T-cell (primary cell): ENCODE measurements at places on chromosomes 2 and 18. TPM values are rescaled to one million over a fixed set of nuclear protein-coding genes. Genes with fewer than 3 reads are reported as not detected.

DNA sequence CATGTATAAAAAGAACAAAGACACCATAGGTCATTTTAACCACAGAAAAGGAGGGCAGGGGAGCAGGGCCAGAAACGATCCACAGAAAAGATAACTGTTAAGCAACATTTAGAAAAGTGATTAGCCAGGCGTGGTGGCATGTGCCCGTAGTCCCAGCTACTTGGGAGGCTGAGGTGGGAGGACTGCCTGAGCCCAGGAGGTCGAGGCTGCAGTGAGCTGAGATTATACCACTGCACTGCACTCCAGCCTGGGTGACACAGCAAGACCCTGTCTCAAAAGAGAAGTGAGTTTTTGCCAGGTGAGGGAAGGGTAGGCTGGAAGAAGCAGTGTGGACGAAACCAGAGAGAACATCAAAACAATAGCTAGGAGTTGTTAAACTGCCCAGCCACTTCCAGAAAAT is 3.3 kb downstream of the WDR12 start:
- no peak for DNase-seq
- no peak overlapping the region for H3K4me3 ChIP-seq
- no peaks in the 10 kb centered on the region for H3K27me3 ChIP-seq

DNA sequence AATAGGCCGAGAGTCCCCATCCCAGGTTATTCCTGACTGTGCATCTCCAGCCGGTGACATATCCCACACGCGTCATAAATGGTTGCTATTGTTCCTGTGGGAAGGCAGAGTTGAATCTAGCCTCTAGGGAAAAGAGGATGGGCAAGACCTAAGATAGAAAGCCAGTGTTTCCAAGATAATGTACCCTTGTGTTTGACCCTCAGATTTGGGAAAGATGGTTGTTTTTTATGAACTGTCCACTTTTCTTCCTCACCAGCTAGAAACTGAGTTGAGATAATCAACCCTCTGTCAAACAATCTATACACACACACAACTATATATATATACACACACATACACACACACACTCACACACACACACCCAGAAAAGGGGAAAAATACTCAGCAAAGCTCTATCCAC is 131.0 kb downstream of the PRKCE start:
- no peak overlapping the region for H3K27ac ChIP-seq
- no peaks in the 10 kb centered on the region for H3K4me1 ChIP-seq
- no peaks in the 10 kb centered on the region for H3K27me3 ChIP-seq
- no peak overlapping the region for H3K4me3 ChIP-seq

GRCh38 chr2:198162276-198162675 is 357.9 kb downstream of the PLCL1 start:
- no peaks in the 10 kb centered on the region for H3K27me3 ChIP-seq
- no peak overlapping the region for H3K27ac ChIP-seq
- no peaks in the 10 kb centered on the region for H3K4me1 ChIP-seq
- no peak overlapping the region for H3K4me3 ChIP-seq

Gene IRS1
- 6.7 TPM for total RNA-seq

Gene AFF3
- 9.9 TPM for total RNA-seq
